ENCODE measurements at places on chromosomes 2 and 18. TPM values are rescaled to one million over a fixed set of nuclear protein-coding genes. Genes with fewer than 3 reads are reported as not detected.

DNA sequence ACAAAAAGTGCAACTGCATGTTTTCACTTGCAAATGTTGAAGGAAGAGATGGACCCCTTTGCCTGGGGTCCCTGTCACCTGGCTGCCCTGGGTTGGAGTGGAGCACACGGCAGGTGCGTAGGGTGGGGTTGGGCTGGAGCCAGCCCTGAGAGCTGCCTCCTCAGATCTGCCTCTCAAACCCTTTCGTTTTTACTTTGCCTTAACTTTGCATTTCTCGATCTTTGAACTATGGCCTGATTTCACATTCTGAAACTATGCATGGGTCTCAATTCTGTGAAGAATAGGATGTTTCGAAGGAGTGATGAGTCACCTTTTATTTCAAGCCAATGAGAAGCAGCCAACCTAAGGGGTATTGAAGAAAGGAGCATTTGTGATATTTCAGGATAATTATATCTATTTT lies 132.8 kb downstream of the ACOXL start:
- DNase-seq, result no peak

DNA sequence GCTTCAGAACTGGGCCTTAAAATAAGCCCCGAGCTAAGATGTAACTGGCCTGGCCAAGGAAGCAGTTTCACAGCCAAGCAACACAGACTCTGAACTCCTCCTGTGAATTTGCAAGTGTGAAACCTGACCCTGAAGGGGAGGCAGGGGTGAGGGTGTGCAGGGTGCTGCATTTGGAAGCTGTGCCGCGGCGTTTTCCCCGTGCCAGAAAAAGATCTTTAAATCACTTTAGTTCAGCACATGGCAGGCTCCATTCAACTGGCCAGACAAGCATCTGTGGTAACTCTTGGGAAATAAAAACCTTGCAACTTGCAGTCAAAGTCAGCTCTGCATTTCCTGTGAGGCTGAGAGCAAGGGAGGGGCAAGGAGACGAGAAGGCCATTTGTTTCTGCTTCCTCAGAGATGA lies 209.3 kb upstream of the SOX11 start:
- peak; percentile 80 for DNase-seq

GRCh38 chr2:144067506-144067905 lies 452.4 kb downstream of the ZEB2 start:
- DNase-seq, result no peak

DNA sequence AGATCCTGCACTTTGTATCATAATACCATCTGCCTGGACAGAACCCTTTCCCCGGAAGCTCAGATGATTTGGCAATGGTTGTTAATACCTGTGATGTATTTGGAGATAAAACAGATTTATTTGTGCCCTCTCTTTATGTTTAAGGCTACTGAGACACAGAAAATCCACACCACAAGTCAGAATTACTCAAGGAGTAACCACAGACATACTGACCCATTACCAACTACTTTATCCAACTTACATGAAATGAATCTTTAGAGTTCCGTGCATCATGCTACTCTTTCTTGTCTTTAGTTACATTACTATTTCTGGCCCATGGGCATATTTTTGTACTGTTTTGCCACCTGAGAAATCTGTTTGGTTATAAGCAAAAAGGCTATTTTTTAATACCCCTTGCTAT lies 384.0 kb downstream of the STK39 start:
- no peak for DNase-seq

DNA sequence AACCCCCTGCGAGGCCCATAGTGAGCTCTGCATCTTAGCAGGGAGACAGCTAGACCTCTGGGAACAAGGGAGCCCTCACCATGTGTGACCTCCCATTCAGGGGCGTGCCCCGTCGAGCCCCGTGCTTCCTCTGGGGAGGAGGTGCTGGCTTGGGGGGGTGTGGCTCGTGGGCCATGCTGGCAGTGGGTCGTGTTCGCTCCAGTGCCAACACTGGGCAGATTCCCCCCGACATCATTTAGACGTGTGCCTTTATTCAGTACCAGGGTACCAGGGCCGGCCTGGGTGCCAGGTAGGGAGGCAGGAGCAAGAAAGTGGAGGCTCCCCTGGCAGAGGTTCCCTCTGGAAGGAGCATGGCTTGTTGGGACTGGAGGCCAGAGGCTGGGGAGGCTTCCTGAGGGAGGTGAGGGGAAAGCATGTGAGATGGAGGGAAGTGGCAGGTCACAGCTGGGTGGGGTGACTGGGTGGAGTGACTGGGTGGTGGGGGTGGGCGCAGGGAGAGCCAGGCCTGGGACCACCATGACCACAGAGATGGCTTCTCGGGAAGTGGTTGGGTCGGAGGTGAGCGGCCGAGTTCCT lies 15.2 kb downstream of the GPC1 start:
- DNase-seq, result no peak

DNA sequence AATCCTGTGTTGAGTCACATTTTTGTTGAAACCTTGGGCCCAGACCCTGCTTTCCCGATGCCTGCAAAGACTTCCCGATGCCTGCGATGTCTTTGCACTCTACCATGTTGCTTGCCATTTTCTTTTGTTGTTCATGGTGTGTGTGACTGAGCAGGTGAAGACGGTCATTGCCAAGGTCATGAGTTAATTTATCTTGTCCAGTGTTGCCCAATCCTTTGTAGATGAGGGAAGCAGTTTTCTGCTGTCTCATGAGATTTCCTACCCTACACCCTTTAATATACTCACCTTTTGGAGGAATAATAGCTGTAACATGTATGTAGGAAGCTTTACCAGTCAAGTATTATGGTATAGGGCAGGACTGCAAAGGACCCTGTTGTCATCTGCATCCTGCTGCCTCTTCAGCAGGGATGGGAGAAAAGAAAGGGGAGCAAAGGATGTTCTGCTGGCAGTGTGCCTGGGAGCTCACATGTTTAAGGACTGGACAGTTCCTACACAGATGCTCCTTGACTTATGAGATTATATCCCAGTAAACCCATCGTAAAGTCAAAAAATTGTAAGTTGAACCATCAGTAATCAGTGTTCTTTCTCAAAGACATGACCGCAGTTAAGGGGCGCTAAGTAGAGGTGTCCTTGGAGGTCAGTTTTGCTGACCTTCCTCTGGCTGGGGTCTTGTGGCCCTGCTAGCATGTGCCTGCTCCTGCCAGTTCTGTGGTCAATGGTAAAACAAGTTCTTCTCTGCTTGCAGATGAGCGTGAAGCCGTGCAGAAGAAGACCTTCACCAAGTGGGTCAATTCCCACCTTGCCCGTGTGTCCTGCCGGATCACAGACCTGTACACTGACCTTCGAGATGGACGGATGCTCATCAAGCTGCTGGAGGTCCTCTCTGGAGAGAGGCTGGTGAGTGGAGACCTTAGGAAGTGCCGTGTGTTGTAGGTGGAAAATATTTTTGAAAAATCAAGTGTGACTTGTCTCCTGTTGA lies 124.8 kb upstream of the EML6 start:
- peak; percentile 67 for DNase-seq

- no peak for DNase-seq
Observed at GRCh38 chr2:79792090-79792489, 279.2 kb downstream of the CTNNA2 start.

- no peak for DNase-seq
Observed at GRCh38 chr18:74291472-74291770, 342 bp downstream of the CYB5A start.

DNA sequence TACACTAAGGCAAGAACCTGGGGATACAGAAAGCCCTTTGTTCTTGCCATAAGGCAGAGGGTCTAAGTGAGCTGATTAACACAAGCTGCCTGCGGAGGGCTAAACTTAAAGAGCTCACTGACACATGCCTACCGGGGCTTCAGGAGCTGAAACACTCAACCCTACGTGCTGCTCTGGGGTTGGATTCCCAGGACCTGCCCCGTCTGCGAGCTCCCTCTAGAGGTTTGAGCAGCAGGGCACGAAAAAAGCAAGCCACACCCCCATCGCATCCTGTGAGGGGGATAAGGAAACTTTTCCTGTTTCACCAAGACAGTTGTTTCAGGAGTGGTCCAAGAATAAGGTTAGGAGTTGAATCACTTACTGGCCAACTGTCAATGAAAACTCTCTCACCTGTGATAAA lies 562.1 kb downstream of the TMX3 start:
- DNase-seq, result no peak

DNA sequence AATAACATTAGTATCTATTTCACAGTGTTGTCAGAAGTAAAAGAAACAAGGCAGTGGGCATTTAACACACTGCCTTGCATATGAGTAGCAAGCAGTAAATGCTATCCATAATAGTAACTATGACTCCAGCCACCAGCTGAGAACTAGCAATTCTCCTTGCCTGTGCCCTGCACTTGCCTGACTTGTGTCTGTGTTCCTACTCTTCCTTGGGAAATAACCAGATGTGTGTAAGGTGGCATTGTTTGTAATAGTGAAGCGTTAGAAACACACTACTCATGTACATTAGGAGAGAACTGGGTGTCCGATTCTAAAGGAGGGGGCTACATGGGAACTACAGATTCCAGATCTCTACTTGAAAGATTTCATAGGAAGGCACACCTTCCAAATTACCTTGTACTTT lies 197.8 kb downstream of the STK39 start:
- no peak for DNase-seq

DNA sequence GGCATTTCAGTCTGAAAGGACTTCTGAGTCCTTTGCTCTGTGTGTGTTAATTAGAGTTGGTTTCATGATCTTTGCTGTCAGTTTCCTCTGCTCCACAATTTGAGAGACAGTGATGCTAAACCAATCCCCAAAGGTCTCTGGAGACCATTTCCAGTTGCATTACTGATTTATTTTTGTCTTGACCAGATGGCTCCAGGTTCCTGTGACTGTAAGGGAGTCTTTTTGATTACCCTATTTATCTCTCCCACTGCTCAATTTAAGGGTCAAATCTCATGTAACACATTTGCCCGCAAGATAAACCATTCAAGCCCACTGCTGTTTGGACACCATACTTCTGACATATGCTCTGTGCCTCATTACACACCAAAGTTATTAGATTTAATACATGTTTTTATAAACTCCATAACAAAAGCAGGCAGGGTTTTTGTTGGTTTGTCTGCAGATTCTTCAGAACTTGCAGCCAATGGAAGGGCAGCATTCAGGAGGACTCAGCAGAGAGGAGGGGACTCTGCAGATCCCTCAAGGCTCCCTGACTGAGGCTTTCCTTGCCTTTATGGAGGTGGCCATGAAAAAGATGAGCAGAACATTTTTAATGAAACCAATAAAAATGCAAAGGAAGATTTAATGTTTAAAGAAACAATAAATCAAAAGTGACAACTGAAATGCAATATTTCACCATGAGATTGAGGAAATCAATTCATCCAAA lies 889.3 kb upstream of the CELF4 start:
- DNase-seq, result no peak

DNA sequence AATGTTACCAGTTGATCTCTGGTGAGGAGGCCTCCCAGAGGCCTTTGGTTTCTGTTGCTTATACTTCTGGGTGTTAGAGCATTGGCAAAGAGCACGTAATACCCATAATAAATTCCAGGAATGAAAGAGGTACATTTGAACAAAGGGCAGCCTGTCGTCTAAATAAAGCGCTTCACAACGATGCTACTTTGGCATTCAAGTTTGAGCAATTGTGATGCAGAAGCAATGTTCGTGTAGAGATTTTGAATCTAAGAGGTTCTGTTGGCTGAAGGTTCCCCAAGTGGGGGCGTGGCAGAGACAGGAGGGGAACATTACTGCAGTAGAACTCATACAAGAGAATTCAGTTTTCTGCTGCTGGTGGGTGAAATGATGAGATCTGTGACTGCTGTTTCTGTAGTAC lies 27.8 kb downstream of the ZNF532 start:
- DNase-seq, result no peak

- no peak for DNase-seq
Observed at GRCh38 chr18:39513186-39513585, 1947.6 kb upstream of the CELF4 start.

GRCh38 chr2:235238537-235238936 lies 255.3 kb upstream of the AGAP1 start:
- peak; percentile 93 for DNase-seq

GRCh38 chr2:120862201-120863060 lies 126.8 kb downstream of the GLI2 start:
- no peak for DNase-seq

- DNase-seq, result no peak
Observed at GRCh38 chr2:130951018-130951417, 114.3 kb downstream of the ARHGEF4 start.

GRCh38 chr18:79100944-79101343 lies 31.8 kb downstream of the ATP9B start:
- no peak for DNase-seq

- DNase-seq, result no peak
Observed at GRCh38 chr18:61414086-61414485, 80.9 kb downstream of the CDH20 start.

DNA sequence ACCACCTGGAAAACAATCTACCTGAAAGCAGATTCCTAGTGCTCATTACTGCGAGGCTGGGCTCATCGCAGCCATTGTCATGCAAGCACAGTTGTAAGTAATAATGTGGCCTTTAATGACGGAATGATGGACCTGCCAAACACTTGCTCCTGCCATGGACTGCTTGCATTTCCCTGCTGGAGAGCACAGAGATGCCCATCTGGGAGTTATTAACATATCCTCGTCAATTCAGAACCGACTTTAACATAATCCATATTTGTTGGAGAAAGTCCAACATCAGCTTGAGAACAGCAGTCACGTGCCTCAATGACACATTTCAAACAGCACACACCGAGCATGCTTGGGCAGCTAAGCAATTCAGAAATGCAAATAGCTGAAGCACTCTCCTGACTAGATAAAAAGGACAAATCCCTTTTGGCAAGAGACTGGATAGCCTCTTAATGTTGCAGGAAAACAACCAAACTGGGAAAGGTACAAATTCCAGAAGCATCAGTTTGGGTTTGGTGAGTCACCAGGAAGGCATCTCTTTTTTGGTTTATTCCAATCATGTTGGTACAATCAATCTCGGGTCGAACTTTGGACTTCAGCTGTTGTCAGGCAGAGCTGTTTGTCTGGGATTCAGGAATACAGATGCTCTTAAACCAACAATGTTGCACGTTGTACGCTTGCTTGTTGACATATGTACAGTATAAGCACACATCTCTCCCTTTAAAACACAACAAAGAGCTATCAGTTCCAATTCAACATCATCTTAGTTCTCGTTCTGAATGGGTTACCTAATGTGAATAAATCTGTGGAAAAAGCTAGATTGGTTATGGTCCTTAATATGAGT lies 395.8 kb downstream of the LNPK start:
- DNase-seq, result peak; percentile 32

Gene WDR43
- 37.3 TPM for total RNA-seq

Gene MFSD2B
- total RNA-seq, result 0.18 TPM

Gene SNED1
- total RNA-seq, result 2.8 TPM

Gene FKBP7
- total RNA-seq, result 69.3 TPM

Gene PPIG
- total RNA-seq, result 35.2 TPM

Gene SH3RF3
- 2.7 TPM for total RNA-seq
